ENCODE measurements at places on chromosomes 1 and 21.

DNA sequence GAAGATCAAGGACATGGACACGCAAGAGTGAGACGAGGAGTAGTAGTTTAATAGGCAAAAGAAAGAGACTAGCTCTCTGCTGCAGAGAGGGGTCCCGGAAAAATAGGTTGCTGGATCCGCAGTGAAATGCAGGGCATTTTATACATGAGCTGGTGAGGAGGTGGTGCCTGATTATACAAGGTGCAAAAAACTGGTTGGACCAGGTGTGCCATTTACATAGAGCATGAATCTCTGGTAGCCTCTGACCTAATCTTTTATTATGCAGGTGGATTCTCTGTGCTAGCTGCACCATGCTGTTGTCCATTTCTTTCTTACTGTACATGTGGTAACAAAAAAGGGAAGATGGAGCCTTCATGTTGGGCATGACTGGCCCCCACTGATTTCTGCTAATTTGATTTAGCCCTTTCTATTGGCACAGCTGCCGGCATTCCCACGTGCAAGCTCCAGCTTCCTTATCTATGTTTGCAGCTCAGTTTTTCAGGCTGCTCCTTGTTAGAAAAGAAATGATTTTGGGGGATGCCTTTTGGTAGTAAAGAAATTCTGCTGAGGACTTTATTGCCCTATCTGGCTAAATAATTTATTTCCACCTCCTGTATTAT lies 548.1 kb downstream of the BRINP3 start:
- DNase-seq, result no peak

GRCh38 chr1:109846162-109846561 lies 64.5 kb upstream of the CSF1 start:
- DNase-seq, result no peak

GRCh38 chr1:33273406-33273805 lies 17.1 kb downstream of the ZNF362 start:
- DNase-seq, result peak; percentile 32

GRCh38 chr21:34517491-34518245 lies 5.7 kb upstream of the KCNE1 start:
- peak; percentile 14 for DNase-seq

Data from CD4-positive, alpha-beta T cell treated with Interleukin-12 subunit alpha and Interleukin-12 subunit beta, for 1 hour (primary cell).